ENCODE measurements at places on chromosomes 1 and 21. TPM values are rescaled to one million over a fixed set of nuclear protein-coding genes. Genes with fewer than 3 reads are reported as not detected.

DNA sequence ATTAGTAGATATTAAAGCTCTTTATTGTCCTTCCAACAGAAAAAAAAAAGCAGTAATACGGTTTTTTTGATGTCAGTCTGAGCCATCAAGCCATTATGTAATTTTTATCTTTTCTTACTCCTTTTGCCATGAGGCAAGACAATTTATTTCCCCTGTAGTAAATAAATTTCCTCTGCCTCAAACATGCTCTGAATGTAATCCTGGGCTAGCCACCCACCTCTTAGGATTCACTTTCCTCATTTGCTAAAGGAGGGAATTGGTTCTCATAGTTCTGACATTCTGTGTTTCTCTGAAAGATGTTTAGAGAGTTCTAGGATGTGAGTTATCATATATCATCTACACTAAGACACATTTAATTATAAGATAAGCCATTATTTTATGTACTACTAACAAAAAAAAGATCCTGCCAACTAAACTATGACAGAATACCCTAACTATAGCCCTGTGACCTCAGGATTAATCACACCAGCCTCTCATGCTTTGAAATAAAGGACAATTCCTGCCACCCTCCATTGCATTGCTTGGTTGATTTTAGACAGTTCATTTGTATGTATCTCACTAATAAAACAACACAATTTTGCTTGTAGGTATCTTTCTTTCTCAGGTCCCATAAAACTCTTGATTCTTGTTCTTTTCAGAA is 34.0 kb upstream of the RAP1A start:
- H3K4me3 ChIP-seq, result no peak overlapping the region
- H3K4me1 ChIP-seq, result peaks cover 10% of the 10 kb centered on the region
- H3K27me3 ChIP-seq, result no peaks in the 10 kb centered on the region
- DNase-seq, result no peak

DNA sequence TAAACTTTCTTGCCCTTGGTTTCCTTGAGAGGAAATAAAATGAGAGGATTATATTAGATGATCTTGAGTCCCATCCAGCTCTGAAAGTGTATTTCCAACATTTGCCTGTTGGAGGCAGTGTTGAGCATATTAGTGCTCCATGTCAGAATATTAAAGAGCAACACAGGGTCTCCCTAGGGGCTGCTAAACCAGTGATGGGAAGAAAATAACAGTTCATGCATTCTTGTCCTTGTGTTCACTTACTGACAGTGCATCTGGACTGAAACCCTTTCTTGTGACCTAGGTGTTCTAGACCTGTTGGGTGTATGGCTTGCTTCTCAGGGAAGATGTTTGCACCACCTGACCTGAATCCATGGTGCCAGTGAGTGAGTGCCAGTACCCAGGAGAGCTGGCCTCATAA is 124.7 kb upstream of the KIAA0040 start:
- H3K27ac ChIP-seq, result no peak overlapping the region
- H3K36me3 ChIP-seq, result no peaks in the 10 kb centered on the region

DNA sequence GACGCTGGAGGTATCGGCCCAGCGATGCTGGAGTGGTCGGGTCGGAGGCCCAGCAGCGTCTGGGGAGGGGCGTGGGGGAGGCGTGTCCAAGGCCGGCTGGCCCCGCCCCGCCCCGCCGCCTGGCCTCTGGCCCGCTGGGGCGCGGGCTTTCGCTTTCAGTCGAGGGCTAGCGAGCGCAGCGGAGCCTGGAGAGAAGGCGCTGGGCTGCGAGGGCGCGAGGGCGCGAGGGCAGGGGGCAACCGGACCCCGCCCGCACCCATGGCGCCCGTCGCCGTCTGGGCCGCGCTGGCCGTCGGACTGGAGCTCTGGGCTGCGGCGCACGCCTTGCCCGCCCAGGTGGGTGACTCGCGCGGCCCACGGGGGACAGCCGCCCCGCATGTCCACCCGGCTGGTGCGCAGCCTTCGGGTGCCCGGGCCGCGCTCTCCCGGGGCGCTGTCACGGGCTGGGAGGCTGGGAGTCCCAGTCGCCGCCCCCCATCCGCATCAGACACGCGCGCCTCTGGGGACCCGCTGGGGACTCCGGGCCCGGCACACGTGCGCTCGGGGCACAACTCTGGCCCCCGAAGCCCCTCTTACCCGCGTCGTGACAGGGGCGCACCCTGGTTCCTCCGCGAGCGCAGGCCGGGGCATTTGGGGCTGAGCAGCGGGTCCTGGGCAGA is at the start of gene TNFRSF1B:
Gene TNFRSF1B (plus strand): TSS at position 158 of the 659 bp plus-strand sequence. CDS start 101 bp downstream, at position 259.
- DNase-seq, result peak; percentile 75
- H3K27ac ChIP-seq, result peak within 1 kb of the TSS; percentile 99
- peaks cover 64% of the 10 kb centered on the region for H3K4me1 ChIP-seq
- H3K4me3 ChIP-seq, result peak within 1 kb of the TSS; percentile 92

- H3K4me1 ChIP-seq, result no peaks in the 10 kb centered on the region
- no peaks in the 10 kb centered on the region for H3K27me3 ChIP-seq
Observed at GRCh38 chr21:42079939-42080787, 9.0 kb downstream of the UMODL1 start.

GRCh38 chr1:116483481-116484309 is 87.1 kb downstream of the CD58 start:
- no peaks in the 10 kb centered on the region for H3K27me3 ChIP-seq
- no peak overlapping the region for H3K27ac ChIP-seq
- no peaks in the 10 kb centered on the region for H3K4me1 ChIP-seq
- no peaks in the 10 kb centered on the region for H3K36me3 ChIP-seq
- H3K4me3 ChIP-seq, result no peak overlapping the region

GRCh38 chr1:167555971-167556714 is 2.6 kb upstream of the CREG1 start:
- no peaks in the 10 kb centered on the region for H3K36me3 ChIP-seq
- peaks cover 20% of the 10 kb centered on the region for H3K4me1 ChIP-seq
- no peaks in the 10 kb centered on the region for H3K27me3 ChIP-seq
- DNase-seq, result peak; percentile 91
- no peak overlapping the region for H3K4me3 ChIP-seq
- no peak overlapping the region for H3K27ac ChIP-seq

DNA sequence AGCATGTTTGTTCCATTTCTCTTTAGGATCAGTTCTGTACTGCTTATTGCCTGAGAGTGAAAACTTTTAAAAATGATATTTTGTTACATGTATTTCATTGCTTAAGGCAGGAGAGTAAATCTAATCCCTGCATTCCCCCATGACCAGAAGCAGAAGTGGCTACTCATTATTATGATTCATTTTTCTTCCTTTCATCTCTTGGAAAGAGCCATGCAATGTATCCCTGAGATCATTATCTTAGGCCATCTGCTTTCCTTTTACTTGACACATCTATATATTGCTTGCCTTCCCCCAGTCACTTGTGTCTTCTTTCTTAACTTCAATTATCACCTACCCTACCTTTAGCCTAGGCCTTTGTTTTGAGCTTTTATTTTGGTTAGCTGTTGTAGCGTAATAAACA is 430.4 kb upstream of the CHRM3 start:
- DNase-seq, result no peak
- no peak overlapping the region for H3K4me3 ChIP-seq
- no peaks in the 10 kb centered on the region for H3K4me1 ChIP-seq
- no peaks in the 10 kb centered on the region for H3K36me3 ChIP-seq

- H3K27me3 ChIP-seq, result no peaks in the 10 kb centered on the region
- H3K4me3 ChIP-seq, result no peak overlapping the region
- DNase-seq, result no peak
- H3K36me3 ChIP-seq, result no peaks in the 10 kb centered on the region
Observed at GRCh38 chr1:217193151-217193550, 437.7 kb downstream of the GPATCH2 start.

GRCh38 chr1:54221867-54222484 is 22.0 kb downstream of the MRPL37 start:
- no peaks in the 10 kb centered on the region for H3K27me3 ChIP-seq
- H3K4me1 ChIP-seq, result peaks cover 3% of the 10 kb centered on the region
- H3K4me3 ChIP-seq, result no peak overlapping the region
- H3K36me3 ChIP-seq, result peaks cover 13% of the 10 kb centered on the region
- DNase-seq, result no peak
- H3K27ac ChIP-seq, result peak overlapping the region; percentile 26

DNA sequence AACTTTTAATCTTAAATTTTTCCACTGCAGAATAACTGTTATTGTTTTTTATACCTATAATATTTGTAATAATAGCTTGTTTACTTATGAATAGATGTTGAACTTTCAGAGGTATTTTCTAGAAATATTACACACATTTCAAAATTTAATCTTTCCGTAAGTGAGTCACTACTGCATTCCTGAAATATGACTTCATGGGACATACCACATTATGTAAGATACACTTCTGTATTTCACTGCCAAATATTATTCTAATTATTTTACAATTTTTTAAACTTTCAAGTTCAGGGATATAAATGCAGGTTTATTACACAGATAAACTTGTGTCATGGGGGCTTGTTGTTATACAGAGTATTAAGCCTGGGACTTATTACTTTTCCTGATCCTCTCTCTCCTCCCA is 2220.5 kb downstream of the NCAM2 start:
- H3K36me3 ChIP-seq, result no peaks in the 10 kb centered on the region
- no peaks in the 10 kb centered on the region for H3K27me3 ChIP-seq
- no peaks in the 10 kb centered on the region for H3K4me1 ChIP-seq

DNA sequence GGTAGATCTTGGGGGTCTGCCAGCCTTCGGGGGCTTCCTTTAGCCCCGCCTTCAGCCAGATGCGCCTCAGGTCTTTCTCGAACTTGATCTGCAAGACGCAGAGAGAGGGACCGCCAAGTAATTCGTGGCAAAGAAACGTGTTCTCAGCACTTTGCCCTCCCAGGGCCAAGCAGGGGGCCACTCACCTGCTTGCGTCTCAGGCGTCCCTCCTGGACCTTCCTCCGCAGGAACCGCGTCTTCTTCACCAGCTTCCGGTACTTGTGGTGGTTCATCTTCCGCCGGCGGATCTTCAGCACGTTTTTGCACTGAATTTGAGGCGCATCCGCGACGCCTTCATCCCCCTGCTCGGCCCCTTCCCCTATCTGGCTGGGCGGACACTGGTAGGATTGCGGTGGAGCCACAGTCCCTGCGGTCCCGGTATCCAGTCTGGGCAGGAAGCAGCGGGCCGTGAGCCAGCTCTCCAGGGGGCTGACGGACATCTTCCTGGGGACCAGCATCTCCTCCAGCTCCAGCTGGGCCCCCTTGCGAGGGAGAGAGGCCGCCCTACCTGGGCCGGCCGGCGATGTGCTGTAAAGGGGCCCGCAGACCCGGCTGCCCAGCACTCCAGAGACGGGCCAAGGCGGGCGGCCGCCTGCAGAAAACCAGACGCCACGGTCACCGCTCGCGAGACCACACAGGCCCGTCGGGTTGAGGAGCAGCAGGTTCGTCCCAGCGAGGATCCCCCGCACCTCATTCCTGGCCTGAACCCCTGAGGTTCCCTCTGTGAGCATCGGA is 1.0 kb downstream of the AURKAIP1 start:
- peak overlapping the region; percentile 86 for H3K4me3 ChIP-seq
- peaks cover 9% of the 10 kb centered on the region for H3K36me3 ChIP-seq
- no peaks in the 10 kb centered on the region for H3K27me3 ChIP-seq
- H3K4me1 ChIP-seq, result peaks cover 31% of the 10 kb centered on the region

DNA sequence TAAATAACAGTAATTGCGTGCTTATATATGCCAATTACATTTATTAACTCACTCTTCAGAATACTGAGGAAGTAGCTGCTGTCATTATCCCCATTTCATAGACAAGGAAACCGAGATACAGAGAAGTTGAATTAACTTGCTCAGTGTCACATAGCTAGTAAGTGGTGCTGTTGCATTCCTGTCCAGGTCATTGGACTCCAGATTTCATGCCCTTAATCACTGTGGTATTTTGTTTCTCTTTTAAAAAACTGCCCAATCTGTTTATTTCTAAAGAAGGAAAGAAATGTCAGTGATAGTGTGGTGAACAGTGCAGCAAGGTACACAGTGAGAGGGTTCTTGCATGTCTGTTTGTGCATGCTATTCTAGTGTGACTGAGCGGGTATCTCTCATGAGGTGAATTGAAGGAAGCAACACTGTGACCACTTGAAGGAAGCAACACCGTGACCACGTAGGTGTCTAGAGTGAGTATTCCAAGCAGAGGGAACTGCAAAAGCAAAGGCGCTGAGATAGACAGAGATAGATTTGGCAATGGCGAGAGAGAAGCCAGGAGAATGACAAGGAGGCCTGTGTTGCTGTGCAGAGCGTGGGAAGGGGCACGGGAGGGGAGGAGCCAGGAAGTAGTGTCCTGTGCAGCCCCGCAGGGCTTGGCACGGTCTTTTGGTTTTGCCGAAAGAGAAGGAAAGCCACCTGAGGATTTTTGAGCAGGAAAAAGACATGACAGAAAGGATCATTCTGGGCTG is 95.9 kb downstream of the CAMTA1 start:
- no peak for DNase-seq
- H3K4me3 ChIP-seq, result no peak overlapping the region
- no peaks in the 10 kb centered on the region for H3K27me3 ChIP-seq

GRCh38 chr1:165632152-165632469 is 1.1 kb downstream of the MGST3 start:
- no peaks in the 10 kb centered on the region for H3K36me3 ChIP-seq
- DNase-seq, result no peak
- no peak overlapping the region for H3K4me3 ChIP-seq
- peaks cover 24% of the 10 kb centered on the region for H3K4me1 ChIP-seq

GRCh38 chr1:173181791-173182190 is 25.3 kb downstream of the TNFSF4 start:
- no peaks in the 10 kb centered on the region for H3K27me3 ChIP-seq
- H3K36me3 ChIP-seq, result no peaks in the 10 kb centered on the region
- H3K27ac ChIP-seq, result no peak overlapping the region
- H3K4me1 ChIP-seq, result no peaks in the 10 kb centered on the region
- H3K4me3 ChIP-seq, result no peak overlapping the region

- no peak for DNase-seq
- peaks cover 12% of the 10 kb centered on the region for H3K27me3 ChIP-seq
- no peak overlapping the region for H3K27ac ChIP-seq
- H3K4me1 ChIP-seq, result peaks cover 19% of the 10 kb centered on the region
- H3K4me3 ChIP-seq, result no peak overlapping the region
Observed at GRCh38 chr1:117623698-117624097, 17.9 kb downstream of the TENT5C start.

DNA sequence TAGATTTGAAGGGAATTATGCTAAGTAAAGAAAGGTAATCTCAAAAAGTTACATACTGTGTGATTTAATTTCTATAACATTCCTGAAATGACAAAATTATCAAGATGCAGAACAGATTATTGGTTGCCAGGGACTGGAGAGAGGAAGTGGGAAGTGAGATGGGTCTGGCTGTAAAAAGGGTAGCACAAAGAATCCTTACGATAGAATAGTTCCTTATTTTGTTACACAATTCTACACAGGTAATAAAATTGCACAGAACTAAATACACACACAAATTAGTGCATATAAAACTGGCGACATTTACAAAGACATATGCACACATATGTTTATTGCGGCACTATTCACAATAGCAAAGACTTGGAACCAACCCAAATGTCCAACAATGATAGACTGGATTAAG is 33.5 kb downstream of the ZNF684 start:
- no peaks in the 10 kb centered on the region for H3K27me3 ChIP-seq
- H3K4me3 ChIP-seq, result no peak overlapping the region
- peaks cover 10% of the 10 kb centered on the region for H3K4me1 ChIP-seq
- H3K36me3 ChIP-seq, result no peaks in the 10 kb centered on the region
- DNase-seq, result no peak

GRCh38 chr1:174800216-174800851 is 199.4 kb upstream of the CACYBP start:
- H3K36me3 ChIP-seq, result no peaks in the 10 kb centered on the region
- no peaks in the 10 kb centered on the region for H3K27me3 ChIP-seq
- peak; percentile 19 for DNase-seq

The NUCKS1 gene
- total RNA-seq, result 145 TPM

The AJAP1 gene
- total RNA-seq, result 0.78 TPM

The HS2ST1 gene
- total RNA-seq, result 21.6 TPM

The FMO4 gene
- total RNA-seq, result 2.5 TPM

The ATAD3C gene
- 1.8 TPM for total RNA-seq

The RGS13 gene
- total RNA-seq, result not detected

The ELAPOR1 gene
- 7.0 TPM for total RNA-seq

The LRRC71 gene
- total RNA-seq, result not detected

The TNN gene
- 0.05 TPM for total RNA-seq

The GBP5 gene
- total RNA-seq, result 163 TPM

The OR6N1 gene
- not detected for total RNA-seq

The OPRD1 gene
- total RNA-seq, result 0.02 TPM

All from activated CD8-positive, alpha-beta T cell treated with anti-CD3 and anti-CD28 coated beads for 36 hours (primary cell).